Activated T-cell treated with anti-CD3 and anti-CD28 coated beads, Interleukin-2, amount 50 U/mL, for 24 hours (primary cell): ENCODE measurements at places on chromosomes 3 and 15.

DNA sequence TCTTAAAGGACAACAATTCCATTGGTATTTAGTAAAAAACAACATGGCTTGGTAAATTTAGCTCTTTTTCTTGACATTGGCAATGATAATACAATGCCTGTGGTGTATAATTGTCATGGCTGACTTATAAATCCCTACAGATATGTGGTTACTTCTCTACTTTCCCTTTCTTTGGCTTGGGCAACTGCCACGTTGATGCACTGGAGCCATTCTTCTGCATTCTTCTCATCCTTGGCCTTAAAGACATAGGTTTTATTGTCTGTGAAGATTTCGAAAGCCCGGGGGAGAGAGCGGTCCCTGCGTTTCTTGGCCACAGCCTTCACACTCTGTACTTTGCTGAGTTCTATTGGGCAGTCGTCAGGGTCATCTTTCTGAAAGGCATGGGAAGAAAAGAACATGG, 101.1 kb upstream of the CCNL1 start:
- no peak for DNase-seq

DNA sequence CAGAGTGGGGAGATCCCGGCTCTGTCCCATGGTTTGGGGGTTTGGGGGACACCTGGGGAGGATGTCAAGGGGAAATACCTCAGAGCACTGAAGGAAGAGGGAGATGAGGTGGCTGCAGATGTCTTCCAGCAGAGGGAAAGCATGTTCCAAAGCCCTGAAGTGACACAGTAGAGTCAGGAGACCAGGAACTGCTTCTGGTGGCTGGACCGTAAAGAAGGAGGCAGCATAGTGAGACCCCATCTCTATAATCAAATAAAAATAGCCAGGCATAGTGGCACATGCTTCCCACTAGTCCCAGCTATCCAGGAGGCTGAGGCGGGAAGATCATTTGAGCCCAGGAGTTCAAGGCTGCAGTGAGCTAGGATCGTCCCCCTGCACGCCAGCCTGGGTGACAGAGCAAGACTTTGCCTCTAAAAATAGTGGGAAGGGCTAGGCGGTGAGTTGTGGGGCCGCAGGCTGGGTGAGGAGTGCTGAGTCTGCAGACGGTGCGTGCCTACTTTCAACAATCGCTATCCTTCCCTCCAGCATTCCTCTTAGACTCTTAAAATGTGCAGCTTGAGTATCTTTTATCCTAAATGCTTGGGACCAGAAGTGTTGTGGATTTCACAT, 26.2 kb downstream of the HES1 start:
- DNase-seq, result no peak

- peak; percentile 75 for DNase-seq
Observed at GRCh38 chr3:13073326-13074005, at the start of gene IQSEC1. TSS of gene IQSEC1 (minus strand) at chr3:13073429. CDS start at chr3:13073014, 415 bp downstream.

- DNase-seq, result no peak
Observed at GRCh38 chr15:101435761-101436160, 53.7 kb downstream of the PCSK6 start.
